Activated T-cell treated with anti-CD3 and anti-CD28 coated beads, Interleukin-2, amount 50 U/mL, for 24 hours (primary cell): ENCODE measurements at places on chromosomes 12 and 14.

- DNase-seq, result no peak
Measured at GRCh38 chr12:59389968-59390576, 205.8 kb upstream of the SLC16A7 start.

GRCh38 chr12:78146365-78146772 lies 315.7 kb downstream of the NAV3 start:
- DNase-seq, result no peak

- no peak for DNase-seq
Measured at GRCh38 chr14:97382616-97383226, 585.5 kb downstream of the VRK1 start.

DNA sequence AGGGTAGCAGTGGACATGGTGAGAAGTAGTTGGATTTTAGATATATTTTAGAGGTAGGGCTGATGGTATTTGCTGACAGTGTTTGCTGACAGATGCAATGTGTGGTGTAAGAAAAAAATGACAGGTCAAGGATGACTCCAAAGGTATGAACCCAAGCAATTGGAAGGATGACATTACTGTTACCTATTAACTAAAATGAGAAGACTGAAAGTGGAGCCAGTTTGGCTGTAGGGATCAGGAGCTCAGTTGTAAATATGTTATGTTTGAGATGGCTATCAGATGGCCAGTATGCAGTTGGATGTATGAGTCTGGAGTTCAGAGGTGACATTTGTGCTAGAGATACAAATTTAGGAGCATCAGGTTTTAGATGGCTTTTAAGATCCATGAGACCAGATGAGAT lies 17.4 kb upstream of the SERPINA6 start:
- DNase-seq, result no peak

DNA sequence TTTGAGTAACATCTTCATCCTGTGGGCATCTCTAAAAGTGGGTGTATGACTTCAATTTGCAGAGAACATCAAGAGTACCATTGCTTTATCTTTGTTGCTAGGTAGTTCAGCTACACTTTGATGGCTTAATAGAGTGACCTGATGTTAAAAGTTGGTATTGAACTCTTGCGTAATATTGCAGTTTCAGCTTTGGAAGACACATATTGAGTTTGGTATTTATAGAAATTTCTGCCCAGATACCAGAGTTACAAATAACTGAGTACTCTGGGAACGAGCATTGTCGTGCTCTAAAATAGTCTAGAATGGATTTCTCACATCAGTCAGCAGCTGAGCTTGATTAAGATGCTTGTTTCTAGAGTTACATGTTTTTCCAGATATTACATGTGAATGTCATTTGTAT lies 24.8 kb upstream of the AKAP5 start:
- no peak for DNase-seq

- DNase-seq, result no peak
Measured at GRCh38 chr12:9363145-9363544, 154.9 kb upstream of the PZP start.

GRCh38 chr14:55545779-55546178 lies 34.2 kb upstream of the KTN1 start:
- no peak for DNase-seq

DNA sequence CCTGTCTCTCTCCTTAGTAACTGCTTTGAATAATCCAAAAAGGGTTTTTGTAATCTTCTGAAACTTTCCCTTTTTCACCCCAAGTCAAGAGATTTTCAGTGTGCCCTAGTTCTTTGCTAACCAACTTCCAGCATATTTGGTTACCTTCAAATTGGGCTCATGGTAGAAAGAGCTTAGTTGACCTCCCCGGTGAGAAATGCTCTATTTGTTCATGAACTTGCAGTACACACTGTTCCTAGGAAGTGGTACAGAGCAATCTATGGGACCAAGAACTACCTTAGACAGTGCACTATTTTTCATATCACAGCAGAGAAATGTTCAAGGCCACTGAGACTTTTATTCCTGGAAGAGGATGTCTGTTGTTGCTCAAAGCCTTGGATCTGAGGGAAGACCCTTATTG lies 1.7 kb downstream of the USP5 start:
- no peak for DNase-seq

- no peak for DNase-seq
Measured at GRCh38 chr12:2580821-2581220, 213.9 kb upstream of the FKBP4 start.

DNA sequence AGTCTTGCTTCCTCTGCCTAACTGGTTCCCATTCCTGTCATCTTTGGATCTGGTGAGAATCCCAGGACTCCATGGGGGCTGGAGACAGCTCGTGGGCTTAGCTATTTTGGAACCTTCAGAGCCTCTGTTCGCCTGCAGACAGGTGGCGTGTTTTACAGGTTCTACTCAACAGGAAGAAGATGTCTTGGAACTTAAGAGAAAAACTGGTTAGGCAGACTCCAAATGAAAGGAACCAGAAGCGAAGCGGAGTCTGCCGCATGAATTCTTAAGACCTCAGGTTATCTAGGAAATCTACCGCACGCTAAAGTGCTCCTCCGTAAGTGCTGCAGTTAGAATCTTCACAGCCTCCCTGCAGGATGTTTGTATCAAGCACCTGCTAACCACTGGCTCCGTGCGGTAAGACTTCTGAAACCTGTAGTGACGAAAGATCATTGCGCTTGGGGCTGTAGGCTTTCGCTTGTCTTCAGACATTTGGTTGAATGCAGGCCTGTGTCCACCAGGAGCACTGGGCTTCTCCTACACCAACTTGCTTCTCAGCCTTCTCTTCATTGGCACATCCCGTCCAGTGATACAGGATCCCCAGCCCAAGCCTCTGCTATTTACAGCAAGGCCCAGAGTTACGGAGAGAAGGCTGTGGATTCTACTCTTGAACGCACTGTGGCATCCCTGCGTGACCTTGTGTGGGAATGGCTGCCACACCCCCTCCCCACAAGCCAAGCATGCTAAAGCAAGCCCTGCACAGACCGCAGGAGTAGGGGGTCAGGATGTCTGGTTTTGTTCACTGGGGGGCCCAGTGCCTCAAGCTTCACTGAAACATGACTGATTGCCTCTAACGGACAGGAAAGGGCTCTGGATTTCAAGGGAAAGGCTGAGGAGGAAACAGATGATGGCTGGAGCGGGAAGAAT lies 35.0 kb downstream of the ACADS start:
- DNase-seq, result no peak

GRCh38 chr14:51792809-51793208 lies 67.6 kb upstream of the GNG2 start:
- DNase-seq, result no peak

DNA sequence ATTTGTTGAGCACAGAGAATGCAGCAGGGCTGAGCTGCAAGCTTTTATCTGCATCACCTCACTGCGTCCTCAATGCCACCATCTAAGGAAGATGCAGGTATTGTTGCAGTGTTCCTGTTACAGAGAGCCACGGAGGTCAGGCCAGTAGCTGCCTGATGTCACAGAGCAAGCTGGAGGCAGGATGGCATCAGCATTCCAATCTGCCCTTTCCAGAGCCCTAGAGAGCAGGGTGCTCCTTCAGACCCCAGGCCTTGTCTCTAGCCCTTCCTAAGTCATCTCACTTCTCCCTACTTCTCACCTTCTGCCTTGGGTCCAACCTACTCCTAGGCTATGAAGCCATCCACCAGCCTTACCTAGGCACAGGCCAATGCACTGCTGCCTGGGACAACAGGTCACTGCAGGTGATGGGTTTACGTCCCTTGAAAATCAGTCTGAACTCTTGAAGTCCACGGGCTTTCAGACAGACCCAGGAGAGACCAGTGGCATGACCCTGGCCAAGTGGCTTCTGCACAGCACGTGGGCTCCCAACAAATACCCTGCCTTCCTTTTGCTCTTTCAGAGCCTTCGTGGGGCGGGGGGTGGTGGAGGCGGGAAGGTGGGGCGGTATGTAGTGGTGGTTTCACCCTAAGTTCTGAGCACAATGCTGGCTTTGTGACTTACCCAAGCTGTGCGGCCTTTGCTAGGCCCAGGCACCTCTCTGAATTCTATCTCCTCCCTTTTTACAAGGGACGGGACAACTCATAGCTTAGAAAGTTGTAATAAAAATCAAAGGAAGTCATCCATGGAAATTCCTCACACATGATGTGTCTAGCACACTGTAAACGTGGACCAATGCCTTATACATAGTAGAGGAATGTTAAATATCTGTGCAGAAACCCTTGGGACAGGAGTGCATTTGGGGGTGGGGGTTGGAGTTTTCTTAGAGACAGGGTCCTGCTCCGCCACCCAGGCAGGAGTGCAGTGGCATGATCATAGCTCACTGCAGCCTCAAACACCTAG lies 136.0 kb downstream of the KSR2 start:
- DNase-seq, result no peak

- no peak for DNase-seq
Measured at GRCh38 chr12:47328831-47329545, 249.2 kb upstream of the AMIGO2 start.

GRCh38 chr12:130301559-130301958 lies 36.1 kb upstream of the PIWIL1 start:
- no peak for DNase-seq

DNA sequence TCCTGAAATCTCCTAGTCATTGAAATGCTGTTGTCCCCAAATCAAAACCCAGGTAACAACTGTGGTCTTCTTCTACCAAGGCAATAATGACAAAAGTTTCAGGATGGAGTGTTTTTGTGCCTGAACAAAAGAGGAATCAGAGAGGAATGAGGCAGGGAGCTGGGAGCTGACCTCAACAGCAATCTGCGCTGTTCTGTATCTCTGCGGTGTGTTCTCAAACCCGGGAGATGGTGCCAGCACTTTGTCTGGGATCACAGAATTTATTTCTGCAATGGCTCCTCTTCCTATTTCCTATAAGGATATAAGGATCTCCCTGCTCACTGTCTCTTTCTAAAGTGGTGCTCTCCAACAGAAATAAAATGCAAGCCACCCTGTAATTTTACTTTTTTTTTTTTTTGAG lies 449 bp upstream of the GLT8D2 start:
- no peak for DNase-seq

DNA sequence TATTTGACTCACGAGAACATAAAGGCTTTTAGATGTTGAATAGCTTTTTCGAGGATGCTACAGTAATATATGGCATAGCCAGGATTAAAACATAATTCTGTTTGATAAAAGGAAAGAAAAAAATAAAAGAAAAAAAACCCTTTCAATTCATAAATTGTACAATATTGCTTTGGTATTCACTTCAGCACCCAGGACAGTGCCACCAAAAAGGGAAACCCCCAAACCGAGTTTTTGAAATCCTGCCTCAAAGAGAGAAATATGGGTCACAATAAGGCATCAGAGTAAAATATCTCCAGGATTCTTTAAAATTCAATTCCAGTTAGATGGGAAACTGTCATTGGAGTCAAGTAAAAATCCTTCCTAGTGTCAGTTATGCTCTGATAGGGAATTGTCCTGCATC lies 551.2 kb upstream of the SEL1L start:
- no peak for DNase-seq

GRCh38 chr12:55019784-55020183 lies at the start of gene NEUROD4:
Gene NEUROD4, plus strand, starts transcription at chr12:55019974. Its CDS starts 6,466 bp downstream, at chr12:55026440.
- DNase-seq, result no peak

DNA sequence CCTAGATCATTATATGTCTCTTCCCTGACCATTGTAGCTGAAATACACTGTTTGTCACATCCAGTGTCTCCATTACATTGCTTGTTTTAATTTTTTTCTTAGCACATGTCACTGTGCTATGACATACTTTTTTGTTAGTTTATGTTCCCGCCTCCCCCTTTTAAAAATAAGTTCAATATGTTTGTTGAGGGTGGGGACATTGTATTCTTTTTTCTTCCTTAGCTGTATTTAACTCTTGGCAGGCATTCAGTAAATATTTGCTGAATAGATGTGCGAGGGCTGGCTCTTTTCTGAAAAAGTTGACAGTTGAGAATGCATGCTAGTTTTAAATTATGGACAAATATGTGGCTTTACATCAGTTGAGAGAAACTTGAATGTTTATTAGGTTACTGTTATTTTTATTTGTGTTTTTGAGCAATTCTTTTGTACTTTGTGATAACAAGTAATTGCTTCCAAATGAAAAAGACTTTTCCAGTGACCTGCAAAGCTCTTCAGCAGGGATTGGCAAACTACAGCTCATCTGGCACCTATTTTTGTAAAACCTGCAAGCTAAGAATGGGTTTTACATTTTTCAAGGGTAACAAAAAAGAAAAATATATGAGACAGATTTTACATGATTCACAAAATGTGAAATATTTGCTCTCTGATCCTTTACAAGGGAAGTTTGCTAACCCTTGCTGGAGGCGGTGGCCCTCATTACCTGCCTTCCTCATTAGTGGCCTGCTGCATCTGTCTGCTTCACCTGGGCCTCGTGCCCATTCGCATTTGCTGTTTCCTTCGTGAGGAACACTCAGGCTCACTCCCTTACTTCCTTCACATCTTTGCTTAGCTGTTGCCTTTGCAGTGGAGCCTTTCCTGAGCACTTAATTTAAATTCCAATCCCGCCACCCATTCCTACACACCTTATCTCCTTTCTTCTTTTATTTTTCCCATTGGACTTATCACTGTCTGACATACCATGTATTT lies 229.4 kb downstream of the ERC1 start:
- no peak for DNase-seq

- DNase-seq, result peak; percentile 58
Measured at GRCh38 chr14:75277008-75277814, 1.4 kb upstream of the FOS start.
